ENCODE measurements at places on chromosomes 6 and 20.
A peak's percentile ranks its signal among the peaks of the same experiment; 100 is the strongest.

DNA sequence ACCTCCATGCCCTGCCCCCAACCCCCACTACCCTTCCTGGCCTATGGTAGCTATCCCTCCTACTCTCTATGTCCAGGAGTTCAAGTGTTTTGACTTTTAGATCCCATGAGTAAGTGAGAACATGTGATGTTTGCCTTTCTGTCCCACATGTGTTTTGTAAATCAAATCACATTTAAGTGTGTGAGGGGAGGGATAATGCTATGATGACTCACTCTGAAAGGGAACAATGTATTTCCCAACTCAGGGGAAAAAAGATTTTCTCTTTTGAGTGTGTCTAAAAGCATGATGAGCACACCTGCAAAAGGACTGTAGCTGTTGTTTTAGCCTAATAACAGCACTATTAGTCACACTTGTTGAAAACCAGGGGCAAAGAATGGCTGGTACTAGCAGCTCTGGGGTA lies 193.7 kb downstream of the GJA10 start:
- DNase-seq, result no peak

- no peak for DNase-seq
Measured at GRCh38 chr6:5091210-5092069, 6.3 kb downstream of the PPP1R3G start.

- no peak for DNase-seq
Measured at GRCh38 chr6:34568341-34569201, 12.4 kb upstream of the SPDEF start.

GRCh38 chr6:24223115-24223919 lies 97.3 kb downstream of the NRSN1 start:
- no peak for DNase-seq

GRCh38 chr20:18613553-18613952 lies 25.7 kb downstream of the DTD1 start:
- no peak for DNase-seq

DNA sequence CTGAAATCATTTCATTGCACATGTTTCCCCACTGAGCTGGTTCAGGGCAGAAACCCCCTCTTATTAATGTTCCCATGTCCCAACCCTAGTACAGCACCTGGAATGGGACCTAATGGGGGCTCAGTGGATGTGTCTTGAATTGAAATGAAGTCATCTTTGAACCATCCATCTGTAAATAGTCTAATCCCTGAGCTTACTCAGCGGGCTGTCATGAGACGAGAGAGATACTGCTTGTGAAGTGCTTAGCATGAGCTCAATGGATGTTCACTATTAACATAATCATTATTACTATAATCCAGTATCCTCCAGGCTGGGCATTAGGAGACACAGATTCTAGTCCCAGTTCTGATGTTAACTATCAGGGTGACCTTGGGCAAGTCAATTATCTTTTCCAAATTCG lies 106.6 kb upstream of the LRFN2 start:
- DNase-seq, result no peak

DNA sequence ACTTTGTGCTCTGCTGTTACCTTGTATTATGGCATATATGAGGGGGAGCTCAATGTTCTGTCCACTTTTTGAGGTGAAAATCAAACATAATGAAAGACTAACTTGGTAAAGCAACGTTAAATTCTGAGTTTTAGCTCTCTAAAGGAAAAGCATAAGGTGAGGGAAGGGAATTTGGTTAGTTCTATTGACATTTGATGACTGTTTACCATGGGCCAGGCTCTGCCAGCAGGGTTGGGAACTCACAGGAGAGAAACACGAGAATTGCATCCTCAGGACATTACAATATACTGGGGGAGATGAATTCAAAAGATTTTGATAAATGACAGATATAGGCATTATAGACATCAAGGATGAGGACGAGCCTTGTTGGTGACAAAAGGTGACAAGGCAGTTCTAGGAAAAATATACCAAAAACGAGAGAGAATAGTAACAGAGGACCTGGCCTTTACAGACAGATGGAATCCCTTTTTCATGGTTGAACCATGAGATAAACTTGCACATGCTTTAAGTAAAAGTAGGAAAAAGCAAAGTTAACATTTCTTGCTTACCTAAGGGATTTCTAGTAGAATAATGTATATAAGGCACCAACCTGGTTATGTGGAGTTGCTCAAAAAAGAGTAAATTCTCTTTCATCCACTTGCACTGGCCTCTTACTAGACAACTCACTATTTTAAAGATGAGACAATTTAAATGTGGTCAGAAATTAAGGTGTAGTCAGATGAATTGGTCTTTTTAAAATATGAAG lies 191.4 kb downstream of the NKAIN2 start:
- no peak for DNase-seq

- DNase-seq, result peak; percentile 44
Measured at GRCh38 chr6:27280064-27280539, 32.0 kb downstream of the POM121L2 start.
